Suprapubic skin (tissue), 4 donors: ENCODE measurements at places on chromosomes 12 and 14. TPM values are rescaled to one million over a fixed set of nuclear protein-coding genes. Genes with fewer than 3 reads are reported as not detected.
A peak's percentile ranks its signal among the peaks of the same experiment; 100 is the strongest.

GRCh38 chr12:90124289-90124688, 415.7 kb upstream of the ATP2B1 start:
- no peak for DNase-seq

GRCh38 chr12:93019212-93019927, 90.3 kb upstream of the EEA1 start:
- DNase-seq = no peak

DNA sequence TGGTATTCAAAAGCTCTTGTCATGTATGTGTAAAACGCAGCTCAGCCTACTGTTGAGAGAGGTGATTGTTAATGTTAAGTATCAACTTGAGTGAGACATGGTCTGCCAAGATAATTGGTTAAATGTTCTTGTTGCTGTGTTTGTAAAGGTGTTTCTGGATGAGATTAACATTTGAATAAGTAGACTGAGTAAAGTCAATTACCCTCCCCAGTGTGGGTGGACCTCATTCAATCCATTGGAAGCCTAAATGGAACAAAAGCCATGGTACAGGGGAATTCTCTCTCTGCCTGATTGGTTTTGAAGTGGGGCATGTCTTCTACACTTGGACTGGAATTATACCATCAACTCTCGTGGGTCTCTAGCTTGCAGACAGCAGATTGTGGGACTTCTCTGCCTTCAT, 63.8 kb upstream of the RERGL start:
- no peak for DNase-seq

DNA sequence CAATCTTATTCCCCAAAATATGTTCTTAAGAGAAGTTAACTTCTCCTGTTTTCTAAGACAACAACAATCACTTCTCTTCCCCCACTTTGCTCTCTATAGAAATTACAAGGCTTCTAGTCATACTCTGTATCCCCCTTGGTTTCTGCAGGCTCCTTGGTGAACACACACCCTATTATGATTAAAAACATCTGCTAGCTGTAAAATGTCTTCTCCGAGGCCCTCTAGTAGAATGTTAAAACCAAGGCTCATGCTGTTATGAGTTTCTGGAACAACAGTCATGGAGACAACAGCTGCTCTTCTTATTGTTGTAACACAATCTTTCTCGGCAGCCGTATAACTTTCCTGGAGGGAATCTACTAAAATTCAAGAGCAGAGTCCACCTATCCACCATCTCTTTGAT, 397.5 kb upstream of the CCDC196 start:
- DNase-seq = no peak

DNA sequence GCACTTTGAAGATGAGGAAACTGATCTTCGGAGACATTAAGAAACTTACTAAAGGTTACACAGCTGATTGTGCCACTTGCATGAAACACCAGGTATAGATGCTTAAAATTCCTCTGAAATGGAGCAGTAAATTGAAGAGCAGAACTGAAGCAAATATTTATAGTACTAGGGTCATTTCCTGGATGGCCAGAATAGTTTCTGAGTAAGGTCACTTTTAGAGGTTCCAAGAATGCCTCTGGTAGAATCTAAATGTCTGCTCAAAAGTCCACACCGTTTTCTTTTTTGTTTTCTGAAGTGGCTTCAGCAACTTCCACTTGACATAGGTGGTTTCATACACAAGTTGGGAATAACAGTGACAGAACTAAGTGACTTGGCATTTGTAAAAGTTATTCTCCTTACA, 19.4 kb downstream of the TPH2 start:
- DNase-seq = no peak

DNA sequence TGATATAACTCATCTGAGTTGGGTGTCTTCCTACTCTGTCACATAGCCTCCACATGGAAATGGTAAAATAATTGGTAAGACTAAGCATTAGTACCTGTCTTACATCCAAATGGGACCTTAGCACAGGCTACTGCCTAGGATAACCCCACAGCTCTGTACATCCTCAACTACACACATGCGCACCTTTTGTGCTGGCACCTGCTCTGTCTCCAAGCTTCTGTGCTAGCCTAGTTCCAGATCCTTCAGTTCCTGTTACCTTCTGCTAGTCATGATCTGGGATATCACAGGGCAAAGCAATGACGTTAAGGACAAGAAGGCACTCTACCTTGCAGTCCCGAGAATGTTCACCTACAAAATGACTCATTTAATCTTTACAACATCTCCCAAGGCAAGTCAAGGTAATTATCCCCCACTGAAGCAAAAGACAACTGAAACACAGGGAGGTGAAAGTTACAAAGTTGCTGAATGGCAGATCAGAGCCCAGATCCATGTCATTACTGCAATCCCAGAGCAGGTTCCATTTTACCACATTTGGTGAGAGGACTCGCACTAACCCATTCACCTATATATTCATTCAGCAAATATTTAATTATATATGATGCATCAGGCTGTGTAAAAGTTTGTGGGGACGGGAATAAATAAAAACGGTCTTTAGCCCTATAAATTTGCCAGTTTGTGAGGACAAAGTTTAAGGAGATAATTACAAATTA, 61.7 kb downstream of the PPM1H start:
- DNase-seq = no peak

GRCh38 chr14:34722723-34723545, 8.5 kb upstream of the CFL2 start:
- no peak for DNase-seq

GRCh38 chr12:53180931-53181645, 363 bp upstream of the CSAD start:
- DNase-seq = no peak

DNA sequence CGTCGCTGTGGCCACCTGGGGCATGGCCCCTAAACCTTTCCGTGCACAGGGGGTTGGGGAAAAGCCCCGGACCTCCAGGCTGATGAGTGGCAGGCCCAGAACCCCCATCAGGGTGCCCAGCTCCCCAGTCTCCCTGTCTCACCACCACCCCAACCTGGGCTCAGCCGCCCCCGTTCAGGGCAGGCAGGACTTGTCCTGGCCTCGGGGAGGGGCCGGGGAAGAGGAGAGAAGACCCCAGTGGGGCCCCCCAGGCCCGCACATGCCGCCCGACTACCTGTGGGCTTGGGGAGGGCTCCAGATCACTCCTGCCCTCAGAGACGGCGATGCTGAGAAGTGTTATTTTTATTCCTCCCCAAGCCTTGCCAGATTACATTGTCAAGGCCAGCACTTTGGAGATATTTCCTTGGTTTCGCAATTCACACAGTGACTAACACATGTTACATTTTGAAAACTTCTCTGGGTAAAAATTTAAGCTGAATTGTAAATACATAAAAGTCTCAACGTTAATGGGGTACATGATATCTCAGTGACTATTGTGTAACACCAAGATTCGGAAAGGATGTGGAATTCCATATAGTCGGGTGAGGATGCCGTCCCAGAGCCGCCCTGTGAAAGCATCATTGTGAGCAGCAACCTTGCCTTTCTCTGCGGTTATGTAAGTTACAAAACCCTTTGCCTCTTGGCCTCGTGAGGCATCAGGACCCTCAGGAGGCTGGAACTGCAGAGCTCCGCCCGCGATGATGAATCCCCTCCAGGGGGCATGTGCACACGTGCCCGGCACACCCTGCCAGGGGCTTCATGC, 85.6 kb upstream of the DIO3 start:
- DNase-seq = peak; percentile 67

- DNase-seq = no peak
Measured at GRCh38 chr12:5171701-5172100, 128.0 kb downstream of the KCNA5 start.

- no peak for DNase-seq
Measured at GRCh38 chr14:99751539-99752485, 41.4 kb upstream of the EML1 start.

- no peak for DNase-seq
Measured at GRCh38 chr12:10634427-10634826, 21.0 kb upstream of the MAGOHB start.

- DNase-seq = no peak
Measured at GRCh38 chr12:39103552-39104165, 198.3 kb upstream of the CPNE8 start.

- no peak for DNase-seq
Measured at GRCh38 chr12:132813443-132813842, 15.2 kb downstream of the GOLGA3 start.

- DNase-seq = no peak
Measured at GRCh38 chr12:91874086-91874865, 271.4 kb downstream of the BTG1 start.

DNA sequence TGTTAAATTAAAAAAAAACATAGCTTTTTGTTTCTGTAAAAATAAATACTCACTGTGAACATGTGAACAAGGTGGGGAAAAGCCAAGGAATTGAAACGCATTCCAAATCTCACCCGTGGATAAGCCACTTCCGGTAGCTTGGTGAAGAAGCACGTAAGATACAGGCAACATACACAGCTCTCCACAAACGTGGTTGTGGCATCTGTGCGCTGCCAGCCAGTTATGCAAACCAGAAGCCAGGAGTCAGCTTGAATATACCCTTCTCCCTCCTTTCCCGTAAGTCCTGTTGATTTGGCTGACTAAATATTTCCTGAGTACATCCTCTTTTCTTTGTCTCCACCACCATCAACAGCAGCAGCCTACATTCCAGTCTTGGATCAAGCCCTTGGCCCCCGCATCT, 486.2 kb downstream of the VRK1 start:
- no peak for DNase-seq

DNA sequence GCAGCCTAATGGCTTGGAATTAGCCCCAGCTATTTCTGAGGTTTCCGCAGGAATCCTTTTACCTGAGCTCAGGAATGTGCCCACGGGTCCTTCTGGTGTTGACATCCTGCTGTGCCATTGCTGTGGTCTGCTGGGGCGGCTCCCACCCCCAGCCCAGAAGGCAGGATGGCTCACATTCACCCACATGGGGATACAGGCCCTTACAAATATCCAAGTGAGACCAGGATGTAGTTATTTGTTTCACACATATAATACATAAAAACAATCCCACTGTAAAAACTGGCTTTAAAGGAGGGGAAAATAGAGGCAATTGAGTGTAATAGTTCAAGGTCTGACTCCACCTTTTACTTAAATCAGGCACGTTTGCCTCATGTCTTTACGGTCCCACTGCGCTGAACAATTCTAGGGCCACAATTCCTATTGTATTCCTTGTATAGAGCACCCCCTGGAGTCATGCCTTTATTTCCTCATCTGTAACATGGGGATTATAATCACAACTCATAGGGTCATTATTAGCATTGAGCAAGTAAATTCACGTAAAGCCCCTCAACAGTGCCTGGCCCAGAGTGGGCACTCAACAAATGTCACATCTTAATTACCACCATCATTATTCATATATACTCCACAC, 57.2 kb upstream of the FICD start:
- DNase-seq = no peak

- no peak for DNase-seq
Measured at GRCh38 chr12:58765653-58766512, 154.4 kb downstream of the LRIG3 start.

DNA sequence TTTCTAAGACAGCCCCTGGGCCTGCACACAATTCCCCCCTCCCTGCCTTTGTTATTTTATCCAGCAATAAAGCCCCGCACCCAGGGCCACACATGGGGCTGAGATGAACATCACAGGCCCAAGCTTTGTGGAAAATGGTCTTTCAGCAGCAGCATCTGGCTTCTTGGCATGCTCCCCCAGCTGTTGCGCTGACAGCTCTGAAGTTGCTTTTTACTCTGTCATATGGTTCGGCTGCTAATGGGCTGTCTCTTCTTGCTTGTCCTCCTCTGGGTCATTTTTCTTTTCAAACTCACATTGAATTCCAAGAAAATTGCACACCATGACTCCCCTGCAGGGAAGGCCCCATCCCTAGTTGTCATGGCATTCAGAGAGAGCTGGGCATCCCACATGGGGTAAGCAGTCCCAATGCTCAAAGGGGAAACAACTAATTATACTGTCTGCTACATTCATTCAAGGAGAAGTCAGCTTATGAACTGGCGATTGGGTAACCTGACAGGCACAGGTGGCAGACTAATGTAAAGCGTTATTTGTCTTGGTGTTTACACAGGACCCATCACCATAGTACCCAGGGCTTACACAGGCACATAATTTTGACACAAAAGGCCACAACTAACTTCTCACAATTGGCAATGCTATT, 74.0 kb upstream of the CDKN3 start:
- no peak for DNase-seq

DNA sequence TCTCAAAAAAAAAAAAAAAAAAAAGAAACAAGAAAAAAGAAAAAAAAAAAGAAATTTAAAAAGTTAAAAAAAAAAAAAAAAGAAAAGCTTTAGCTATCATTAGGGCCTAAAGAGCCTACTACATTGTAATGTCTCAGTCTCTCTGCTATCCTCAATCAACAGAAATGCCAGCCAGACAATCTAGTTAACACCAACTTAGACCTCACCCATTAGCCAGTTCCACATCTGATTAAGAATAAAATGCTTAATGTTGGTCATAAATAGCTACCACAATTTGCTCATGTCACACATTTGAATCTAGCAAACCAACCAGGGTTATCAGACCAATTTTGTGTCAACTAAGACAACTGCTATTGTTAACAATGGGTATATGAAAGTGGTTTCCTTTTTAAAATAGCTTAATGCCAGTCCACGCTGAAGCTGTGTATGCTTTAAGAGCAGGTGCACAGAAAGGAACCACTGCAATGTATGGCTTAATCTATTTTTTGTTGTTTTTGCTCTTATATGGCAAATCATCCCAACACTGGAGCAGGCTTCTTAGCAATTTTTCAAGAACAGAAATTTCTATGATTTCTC, 45.5 kb upstream of the SELPLG start:
- no peak for DNase-seq

- no peak for DNase-seq
Measured at GRCh38 chr14:34951286-34951685, 31.5 kb upstream of the SRP54 start.

DNA sequence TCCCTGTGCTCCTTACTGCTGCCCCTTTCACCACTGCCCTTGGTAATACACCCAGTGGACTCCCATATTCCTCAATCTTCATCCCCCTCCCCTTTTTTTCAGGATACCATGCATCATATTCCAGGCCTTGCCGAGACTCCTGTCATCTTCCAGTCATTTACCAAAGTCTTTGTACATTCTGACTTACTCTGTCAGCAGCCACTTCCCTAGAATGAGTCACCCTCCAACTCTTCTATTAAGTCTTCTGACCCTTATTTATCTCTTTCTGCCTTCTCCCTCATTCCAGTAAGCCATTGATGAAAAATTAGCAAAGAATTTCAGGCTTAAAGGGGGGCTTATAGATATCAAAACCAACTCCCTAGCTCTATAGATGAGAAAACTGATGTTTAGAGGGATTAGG, 128.0 kb downstream of the STXBP6 start:
- DNase-seq = no peak

GRCh38 chr12:109452489-109452888, 24.6 kb downstream of the KCTD10 start:
- DNase-seq = no peak

Gene VDR
- 36.7 TPM for total RNA-seq

Gene TMTC1
- 11.0 TPM for total RNA-seq

Gene KLHDC1
- 3.4 TPM for total RNA-seq

Gene SMOC1
- total RNA-seq = 1.4 TPM

Gene DDX51
- 23.9 TPM for total RNA-seq

Gene CLEC6A
- not detected for total RNA-seq

Gene CELA1
- not detected for total RNA-seq

Gene IL22
- total RNA-seq = not detected
